Mesenteric fat pad (tissue), 1 donor: ENCODE measurements at places on chromosomes 1 and 21. TPM values are rescaled to one million over a fixed set of nuclear protein-coding genes. Genes with fewer than 3 reads are reported as not detected.

Gene C1orf141
- not detected for total RNA-seq

DNA sequence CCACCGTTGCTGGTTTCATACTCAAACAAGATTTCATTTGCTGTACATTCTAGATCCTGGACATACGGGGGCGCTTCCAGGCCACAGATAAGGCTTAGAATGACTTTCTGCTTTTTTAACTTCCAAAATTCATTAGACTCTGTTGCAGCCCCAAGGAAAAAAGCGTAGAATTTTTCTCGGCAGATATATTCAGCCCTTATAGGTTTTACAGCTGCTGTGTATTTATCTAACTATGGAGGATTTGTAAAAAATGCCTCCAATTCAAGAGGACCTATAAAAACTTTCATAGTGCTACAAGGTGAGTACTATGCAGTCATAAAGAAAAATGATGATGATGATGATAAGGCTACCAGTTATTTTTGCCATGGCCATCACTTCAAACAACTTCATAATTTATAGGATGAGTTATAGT, 51.6 kb downstream of the SLC30A10 start:
- no peak for DNase-seq

DNA sequence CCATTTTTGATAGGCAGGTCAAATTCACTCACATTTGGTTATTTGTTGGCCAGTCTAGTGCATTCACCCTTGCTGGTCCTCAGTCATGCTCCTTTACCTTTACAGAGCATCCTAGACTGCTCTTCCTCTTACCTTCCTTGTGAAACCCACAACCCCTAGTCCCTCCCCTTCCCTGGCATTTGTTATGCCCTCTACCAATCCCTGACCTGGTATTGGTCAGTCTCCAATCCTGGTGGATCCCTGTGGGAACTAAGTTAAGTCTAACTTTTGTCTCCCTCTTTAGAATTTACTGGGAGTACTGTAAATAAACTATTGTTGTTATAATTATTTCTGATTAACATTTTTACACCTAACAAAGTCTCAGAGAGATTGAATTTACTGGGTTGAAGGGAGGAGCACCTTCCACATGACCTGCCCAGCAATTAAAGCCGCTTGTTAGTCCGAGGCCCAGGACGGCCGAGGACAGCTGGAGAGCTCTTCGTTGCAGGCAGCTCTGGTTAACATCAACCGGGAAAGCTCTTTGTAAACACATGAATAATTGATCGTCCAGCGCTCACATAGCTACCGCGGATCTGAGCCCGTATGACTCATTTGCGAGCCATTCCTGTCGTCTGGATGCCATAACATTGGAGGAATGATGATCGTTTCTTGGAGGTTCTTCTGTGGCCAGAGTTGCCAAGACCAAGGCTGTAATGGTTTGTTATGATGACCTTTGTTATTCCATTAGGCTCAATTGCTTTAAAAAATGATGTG, 31.9 kb downstream of the MTARC1 start:
- DNase-seq, result no peak

DNA sequence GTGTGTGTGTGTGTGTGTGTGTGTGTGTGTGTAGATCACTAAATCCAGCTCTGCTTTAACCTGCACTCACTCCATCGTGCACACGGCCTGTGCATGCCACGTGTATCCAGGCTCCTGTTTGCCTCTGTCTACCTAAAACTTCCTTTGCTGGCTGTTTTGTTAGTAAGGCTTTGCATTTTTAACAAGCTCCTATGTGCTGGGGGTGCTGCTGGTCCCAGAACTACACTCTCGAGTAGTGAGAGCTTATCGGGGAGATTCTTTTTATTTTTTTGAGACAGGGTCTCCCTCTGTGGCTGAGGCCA, 596 bp upstream of the TCEA3 start:
- no peak for DNase-seq

Gene RUNX1
- 129 TPM for total RNA-seq

GRCh38 chr1:205015241-205015640, 27.8 kb upstream of the CNTN2 start:
- DNase-seq, result no peak

DNA sequence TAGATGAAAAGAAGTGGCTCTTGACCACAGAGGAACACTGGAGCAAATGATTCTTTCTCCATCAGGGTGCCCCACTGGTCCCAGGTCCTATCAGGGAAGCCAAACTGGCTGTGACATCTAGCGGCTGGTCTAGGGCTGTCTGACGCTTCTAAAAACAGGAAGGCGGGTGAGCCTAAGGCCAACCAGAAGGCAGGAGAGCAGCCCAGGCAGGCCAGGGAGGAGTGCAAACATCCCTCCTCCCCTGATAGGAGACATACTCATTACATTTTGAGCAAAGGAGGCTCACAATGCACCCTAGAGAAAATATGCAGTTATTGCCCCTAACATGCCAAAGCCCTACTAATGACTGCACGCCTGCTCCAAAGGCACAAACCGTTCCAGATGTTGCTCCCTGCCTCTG, 10.4 kb upstream of the FOXE3 start:
- no peak for DNase-seq

Gene TP73
- total RNA-seq, result not detected

Gene MAP10
- total RNA-seq, result 1.1 TPM

Gene USH2A
- total RNA-seq, result not detected

Gene POU2F1
- 18.8 TPM for total RNA-seq

Gene CHODL
- 1.7 TPM for total RNA-seq

DNA sequence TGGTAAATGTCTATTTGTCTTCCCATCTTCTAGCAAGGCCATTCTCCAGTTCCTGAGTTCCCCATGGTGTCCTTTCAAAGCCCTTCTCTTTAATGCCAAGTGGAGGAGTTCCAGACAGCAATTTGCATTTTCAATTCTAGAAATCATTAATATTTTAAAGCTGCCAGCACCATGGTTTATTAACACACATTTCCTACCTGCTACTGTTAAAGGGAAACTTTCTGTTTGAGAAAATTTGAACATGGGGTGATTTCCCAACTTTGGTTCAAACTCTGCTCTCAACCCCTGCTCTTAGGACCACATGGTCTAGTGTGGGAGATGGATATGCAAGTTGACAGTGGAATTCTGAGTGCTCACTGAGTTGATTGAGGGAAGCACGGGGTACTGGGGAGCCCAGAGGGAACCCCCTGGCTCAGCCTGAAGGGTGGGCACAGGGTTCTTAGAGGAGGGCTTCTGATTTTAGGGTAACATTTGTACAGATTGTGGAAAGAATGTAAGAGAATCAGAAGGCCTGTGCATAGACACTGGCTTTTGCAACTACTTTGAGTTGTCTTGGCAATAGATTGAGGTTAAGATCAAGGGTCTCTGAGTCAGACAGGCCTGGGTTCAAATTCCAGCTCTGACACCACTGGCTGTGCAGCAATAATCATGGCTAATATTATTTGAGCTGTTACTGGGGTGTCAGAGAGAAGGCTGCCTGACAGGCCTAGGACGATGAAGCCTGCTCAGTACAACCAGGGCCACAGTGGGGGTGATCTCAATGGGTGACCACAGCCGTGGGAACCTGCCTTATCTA, 97.8 kb downstream of the BEND5 start:
- no peak for DNase-seq

- DNase-seq, result no peak
Observed at GRCh38 chr1:152044386-152044785, 7.6 kb upstream of the S100A11 start.

Gene LHX4
- total RNA-seq, result 0.06 TPM

DNA sequence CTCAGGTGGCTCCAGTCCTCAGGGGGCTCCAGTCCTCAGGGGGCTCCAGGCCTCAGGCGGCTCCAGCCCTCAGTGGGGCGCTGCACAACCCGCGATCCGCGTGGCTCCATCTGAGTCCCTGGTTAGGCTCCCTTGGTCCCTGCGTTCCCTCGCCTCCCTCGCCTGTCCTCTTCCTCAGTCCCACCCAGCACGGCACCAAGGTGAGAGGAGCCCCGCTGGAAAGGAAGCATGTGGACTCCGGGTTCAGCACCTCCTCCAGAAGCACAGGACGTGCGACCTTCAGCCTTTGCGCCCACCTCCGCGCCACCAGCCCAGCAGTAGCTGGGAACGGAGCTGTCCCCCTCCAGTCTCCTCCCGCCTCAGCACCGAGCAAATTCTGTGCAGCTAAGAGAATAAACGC, 8.1 kb upstream of the OR2M5 start:
- no peak for DNase-seq

GRCh38 chr1:216210081-216210480, 213.2 kb downstream of the USH2A start:
- DNase-seq, result no peak

GRCh38 chr1:28716336-28716735, 20.4 kb upstream of the YTHDF2 start:
- DNase-seq, result no peak

DNA sequence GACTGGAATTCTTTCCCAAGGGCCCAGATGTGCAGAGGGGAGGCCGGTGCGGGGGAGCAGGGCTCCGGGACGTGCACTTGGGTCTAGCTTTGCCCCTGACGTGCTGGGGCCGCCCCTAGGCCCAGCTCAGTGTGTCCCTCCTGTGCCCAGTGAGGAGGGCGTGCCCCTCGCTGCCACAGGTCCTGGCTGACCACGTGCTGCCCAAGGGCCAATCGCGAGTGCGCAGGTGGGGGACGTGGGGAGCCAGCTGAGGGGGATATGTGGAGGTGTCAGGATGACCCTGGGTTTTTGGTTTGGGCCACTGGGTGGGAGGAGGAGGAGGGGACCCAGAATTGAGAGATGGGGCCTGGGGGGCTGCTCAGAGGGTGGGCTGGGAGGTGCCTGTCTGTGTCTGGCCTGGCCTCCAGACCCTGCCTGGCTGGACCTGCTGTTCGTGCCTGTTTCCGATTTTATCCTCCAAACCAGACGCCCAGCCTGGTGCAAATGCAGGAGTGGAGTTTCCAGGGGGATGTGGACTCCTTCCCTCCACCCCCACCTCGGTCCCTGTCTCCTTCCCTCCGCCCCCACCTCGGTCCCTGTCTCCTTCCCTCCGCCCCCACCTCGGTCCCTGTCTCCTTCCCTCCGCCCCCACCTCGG, 6.1 kb upstream of the RNF223 start:
- DNase-seq, result no peak

DNA sequence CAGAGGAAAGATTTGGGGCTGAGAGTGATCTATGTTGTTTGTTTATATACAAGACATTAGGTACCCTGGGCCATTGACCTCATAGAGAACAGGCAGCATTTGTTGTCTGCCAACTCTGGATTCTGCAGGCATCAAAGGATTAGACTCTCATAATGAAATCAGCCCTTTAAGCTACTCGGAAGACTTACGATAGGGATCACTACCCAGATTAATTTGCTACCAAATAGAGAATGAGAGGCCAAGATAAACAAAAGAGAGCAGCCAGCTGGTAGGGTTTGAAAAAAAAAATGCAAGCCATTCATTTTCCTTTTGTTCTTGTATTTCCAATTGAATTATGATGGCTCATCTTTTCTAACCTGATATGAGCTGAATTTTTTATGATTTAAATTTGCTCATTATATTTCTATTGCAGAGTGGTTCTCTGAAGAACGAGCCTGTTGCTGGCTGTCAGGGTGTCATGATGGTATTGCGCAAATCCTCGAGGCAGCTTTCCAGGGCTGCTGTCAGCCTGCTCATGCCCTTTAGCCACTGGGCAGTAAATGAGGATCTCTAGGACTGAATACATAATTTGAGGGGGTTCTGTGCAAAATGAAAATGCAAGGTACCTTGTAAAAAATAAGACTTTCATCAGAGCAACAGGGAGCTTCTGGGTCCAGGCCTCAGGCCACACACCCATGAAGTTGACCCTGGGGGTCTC, 116.4 kb upstream of the KCNJ15 start:
- no peak for DNase-seq

DNA sequence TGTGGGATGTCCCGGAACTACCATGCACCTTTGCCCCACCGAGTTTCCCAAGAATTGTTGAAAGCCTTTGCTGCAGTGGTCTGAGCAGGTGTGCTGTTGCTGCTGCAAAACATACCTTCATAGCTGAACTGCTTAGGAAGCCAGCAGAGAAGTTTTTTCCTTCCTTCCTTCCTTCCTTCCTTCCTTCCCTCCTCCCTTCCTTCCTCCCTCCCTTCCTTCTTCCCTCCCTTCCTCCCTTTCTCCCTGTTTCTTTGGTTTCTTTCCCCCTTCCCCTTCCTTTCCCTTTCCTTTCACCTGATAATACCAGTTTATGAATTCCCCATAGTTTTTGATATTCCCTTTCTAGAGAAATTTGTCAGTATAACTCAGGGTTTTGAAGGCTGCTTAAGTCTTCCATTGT, 10.8 kb upstream of the SH3D21 start:
- no peak for DNase-seq

GRCh38 chr1:89903550-89903949, 82.7 kb downstream of the LRRC8D start:
- no peak for DNase-seq

DNA sequence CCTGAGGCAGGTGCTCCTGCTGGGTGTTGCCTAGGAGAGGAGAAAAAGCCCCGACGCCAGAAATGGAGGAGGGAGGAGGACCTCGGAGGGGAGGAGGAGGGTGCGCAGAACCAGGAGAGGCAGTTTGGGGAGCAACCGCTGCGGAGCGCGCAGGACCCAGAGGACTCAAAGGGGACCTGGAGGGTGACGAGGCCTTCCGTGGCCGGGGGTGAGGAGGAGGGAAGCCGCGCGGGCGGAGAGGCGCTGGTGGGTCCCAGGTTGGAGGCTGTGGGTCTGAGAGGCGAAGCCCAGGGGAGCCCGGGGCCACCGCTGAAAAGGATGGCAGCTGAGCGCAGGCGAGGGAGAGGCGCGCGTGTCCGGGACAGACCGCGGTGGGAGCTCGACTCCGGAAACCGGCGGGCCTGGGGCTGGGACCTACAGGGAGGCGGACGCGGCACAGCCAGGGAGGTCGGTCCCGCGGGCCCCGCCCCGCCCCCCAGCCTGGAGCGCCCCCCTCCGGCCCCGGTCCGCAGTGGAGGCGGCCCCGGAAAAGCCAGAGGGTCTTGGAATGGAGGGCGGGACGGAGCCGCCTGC, 15.1 kb downstream of the RNF223 start:
- no peak for DNase-seq

DNA sequence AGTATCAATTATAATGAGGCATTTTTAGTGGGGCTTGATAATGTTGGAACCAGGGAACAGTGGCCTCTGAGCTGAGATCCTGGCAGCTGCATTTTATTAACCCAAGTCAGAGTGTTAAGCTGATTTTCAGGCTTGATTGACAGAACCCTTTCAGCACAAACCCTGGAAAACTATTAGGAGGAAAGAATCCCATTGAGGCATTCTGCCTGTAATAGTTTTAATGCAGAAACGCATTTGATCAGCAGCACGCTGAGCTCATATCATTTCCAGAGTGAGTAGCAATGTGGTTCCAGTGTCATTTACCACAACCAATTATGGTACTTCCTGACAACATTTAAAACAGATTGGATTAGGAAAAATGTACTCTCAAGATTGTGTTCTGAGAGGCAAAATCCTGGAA, 78.3 kb upstream of the BARHL2 start:
- no peak for DNase-seq

Gene CFAP107
- not detected for total RNA-seq

Gene AUNIP
- not detected for total RNA-seq

Gene RHEX
- total RNA-seq, result 2.2 TPM

Gene NR1I3
- not detected for total RNA-seq

GRCh38 chr1:198155253-198155652, 1.5 kb upstream of the NEK7 start:
- no peak for DNase-seq

DNA sequence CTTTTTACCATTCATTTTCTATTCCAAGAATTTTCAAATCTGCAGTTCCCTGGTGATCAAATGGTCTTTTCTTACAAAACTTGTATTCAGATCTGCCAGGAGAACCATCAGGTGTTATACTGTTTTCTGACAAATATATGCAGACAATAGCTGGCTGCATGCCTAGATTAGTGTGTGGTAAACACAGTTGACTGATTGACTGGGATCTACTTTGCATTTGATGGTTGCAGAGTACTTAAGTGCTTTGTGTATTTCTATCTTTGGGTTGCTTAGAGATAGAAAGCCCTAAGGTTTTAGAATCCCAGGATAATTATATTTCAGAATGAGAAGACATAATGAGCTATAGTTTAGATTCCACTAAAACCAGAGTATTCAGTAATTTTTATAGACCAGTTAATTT, 102.0 kb upstream of the CHODL start:
- DNase-seq, result no peak
